Left hindlimb (tissue), 1 donor: ENCODE measurements at places on chromosomes 3 and 15.

GRCh38 chr15:57495554-57496165, 96.0 kb upstream of the MYZAP start:
- no peak for DNase-seq

DNA sequence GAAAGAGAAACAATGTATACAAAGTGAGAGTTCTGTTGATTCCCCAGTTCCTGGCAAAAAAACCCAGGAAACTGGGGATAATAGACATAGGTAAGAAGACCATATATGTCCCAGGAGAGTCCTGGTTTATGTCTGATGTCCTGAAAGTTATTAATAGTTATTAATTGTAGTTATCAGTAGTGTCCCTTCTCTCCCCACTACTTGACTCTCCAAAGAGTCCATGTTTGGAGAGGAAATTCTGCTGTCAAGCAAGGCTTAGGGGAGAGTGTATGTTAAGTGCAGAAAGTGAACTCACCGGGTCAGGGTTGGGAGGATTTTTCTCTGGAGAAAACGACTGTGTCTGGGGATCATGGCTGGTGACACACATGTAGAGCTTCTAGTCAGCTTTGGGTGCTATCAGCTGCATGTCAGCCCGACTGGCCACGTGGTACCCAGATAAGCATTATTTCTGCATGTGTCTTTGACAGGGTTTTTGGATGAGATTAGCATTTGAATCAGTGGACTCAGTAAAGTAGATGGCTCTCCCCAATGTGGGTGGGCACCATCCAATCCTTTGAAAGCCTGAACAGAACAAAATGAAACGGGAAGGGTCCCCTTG, 80.4 kb downstream of the CACNA2D3 start:
- DNase-seq = no peak

GRCh38 chr3:17088017-17088416, 203.3 kb downstream of the PLCL2 start:
- DNase-seq = no peak

DNA sequence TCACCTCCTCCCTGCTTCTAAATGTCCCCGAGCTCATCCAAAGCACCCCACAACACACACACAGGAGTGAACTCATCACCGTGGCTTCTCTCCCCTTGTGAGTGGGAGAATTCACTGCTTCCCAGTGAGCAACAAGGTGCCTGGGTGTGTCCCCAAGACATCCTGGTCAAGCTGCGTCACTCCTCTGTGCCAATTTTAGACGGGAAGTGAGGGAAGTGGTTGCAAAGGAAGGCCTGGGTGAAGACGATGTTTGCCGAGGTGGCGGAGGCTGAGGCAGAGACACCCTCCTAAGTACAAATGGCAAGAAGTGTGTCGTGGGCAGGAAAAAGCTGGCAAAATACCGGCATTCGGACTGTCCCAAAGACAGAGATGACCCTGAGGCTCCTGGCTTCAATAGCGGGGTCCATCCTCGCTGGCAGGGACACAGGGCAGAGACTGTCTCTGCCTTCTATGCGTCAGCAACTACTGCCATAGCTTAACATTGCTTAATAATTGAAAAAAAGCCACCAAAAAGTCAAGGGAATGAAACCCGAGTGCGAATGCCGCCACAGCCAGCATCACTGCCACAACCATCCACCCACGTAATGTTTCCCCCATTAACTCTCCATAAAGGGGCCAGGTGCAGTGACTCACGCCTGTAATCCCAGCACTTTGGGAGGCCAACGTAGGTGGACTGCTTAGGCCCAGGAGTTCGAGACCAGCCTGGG, 72.8 kb downstream of the VGLL4 start:
- no peak for DNase-seq

GRCh38 chr15:34718681-34719665, 35.8 kb downstream of the GJD2 start:
- DNase-seq = no peak

GRCh38 chr15:82999426-82999825, 12.0 kb downstream of the C15orf40 start:
- no peak for DNase-seq

- DNase-seq = no peak
Observed at GRCh38 chr3:94336046-94336753, 273.3 kb downstream of the NSUN3 start.

DNA sequence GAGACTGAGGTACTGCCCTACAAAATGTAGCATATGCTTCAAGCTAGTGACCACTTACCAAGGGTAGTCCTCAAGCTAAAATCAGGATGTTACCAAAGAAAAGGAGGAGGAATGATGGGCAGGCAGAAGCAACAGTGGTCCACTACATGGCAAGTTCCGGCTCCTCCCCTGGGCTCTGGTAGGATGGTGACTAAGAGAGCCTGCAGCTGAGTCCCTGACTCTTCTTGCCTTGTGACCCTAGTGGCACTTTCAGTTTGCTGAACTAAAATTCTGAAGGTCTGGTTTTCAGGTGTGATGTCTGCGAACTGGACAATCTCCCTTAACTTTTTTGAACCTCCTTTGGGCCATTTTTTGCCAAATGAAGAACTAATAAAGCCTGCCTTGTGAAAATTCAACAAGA, 40.9 kb downstream of the MRPL46 start:
- DNase-seq = no peak

DNA sequence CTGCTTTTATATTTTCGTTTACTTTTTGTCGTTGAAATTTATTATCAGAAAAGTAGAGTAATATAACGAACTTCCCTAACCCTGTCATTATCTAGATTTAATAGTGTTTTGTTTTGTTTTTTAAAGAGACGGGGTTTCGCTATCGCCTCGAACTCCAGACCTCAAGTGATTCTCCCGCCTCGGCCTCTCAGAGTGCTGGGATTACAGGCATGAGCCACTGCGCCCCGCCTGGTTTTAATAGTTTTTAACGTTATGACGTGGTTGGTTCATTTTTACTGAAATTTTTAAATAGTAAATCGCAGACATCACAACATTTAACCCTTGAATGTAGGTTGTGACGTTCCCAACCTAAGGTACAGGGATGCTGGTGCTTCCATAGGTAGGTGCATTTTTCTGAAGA, 1.0 kb downstream of the NGRN start:
- DNase-seq = no peak

- DNase-seq = no peak
Observed at GRCh38 chr15:84921121-84921520, 36.7 kb downstream of the SLC28A1 start.

- peak; percentile 53 for DNase-seq
Observed at GRCh38 chr3:177746337-177746933, 549.2 kb upstream of the TBL1XR1 start.

DNA sequence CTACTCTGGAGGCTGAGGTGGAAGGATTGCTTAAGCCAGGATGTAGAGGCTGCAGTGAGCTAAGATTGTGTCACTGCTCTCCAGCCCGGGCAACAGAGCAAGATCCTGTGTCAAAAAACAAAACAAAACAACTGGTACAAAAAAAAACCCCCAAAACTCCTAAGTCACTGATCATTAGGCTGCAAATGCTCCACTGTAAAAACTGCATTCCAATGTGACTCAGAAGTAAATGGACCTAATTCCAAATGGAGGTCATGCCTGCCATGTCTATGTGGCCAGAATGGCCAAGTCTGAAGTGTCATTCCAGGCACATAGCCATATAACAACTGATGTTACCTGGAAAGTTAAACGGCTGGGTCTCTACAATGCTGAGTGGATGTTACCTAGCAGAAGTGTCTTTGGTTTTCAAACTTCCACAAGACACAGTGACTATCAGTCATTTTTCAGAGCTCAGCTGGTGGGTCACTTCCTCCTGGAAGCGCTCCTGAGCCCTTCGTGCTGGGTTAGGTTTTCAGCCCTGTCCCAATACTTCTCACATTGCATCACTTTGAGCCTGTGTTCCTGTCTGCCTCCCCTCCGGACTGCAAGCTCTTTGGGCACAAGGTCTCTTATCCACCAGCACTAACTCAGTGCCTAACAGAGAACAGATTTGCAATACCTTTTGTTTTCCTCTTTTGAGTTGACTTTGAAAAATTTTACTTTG, 10.6 kb downstream of the FSTL1 start:
- no peak for DNase-seq
